ENCODE measurements at places on chromosomes 6 and 20.

- no peak for DNase-seq
These were observed 127.4 kb downstream of the DST start for GRCh38 chr6:56515081-56515905.

- DNase-seq = no peak
These were observed 9.5 kb upstream of the SRXN1 start for GRCh38 chr20:662277-663192.

DNA sequence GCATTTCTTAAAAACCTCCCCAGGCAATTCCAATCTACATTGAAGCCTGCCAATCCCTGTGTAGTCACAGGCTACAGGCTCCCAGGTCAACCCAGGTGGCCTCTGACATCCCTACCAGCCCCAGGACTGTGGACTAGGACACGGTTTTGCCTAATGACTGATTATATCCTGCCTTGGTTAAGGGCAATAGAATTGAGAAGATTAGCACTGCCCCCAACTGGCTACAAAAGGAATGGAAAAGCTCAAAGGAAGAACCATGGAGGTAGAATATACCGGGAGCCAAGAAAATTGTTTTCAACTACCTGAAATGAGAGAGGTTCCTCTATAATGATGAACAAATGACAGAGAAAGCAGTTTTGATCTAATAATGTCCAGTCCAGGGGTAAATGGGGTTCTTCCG lies 421.1 kb upstream of the AGPAT4 start:
- DNase-seq = no peak

DNA sequence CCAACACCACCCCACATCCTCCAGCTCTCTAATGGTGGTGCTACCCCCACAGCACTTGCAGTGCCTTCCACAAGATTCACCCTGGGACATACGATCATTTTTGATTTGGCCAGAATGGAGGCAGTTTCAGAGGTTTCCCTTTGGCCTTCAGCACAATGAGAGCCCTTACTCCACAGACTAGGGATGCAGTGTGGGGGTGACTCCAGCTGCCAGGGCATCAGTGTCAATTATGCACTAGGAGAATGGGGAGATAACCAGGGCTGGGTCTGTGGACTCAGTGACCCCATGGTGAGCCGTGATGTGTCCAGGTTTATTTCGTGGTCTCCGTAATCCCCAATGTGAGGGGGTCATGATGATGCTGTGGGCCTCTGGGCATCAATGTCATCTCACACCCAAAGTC lies 31.5 kb upstream of the MICB start:
- no peak for DNase-seq

- peak; percentile 27 for DNase-seq
These were observed 26.2 kb downstream of the TTBK1 start for GRCh38 chr6:43269273-43270007.

GRCh38 chr6:25025248-25025918 lies 89.6 kb upstream of the RIPOR2 start:
- no peak for DNase-seq

GRCh38 chr6:40805336-40805735 lies 218.2 kb upstream of the LRFN2 start:
- DNase-seq = no peak

DNA sequence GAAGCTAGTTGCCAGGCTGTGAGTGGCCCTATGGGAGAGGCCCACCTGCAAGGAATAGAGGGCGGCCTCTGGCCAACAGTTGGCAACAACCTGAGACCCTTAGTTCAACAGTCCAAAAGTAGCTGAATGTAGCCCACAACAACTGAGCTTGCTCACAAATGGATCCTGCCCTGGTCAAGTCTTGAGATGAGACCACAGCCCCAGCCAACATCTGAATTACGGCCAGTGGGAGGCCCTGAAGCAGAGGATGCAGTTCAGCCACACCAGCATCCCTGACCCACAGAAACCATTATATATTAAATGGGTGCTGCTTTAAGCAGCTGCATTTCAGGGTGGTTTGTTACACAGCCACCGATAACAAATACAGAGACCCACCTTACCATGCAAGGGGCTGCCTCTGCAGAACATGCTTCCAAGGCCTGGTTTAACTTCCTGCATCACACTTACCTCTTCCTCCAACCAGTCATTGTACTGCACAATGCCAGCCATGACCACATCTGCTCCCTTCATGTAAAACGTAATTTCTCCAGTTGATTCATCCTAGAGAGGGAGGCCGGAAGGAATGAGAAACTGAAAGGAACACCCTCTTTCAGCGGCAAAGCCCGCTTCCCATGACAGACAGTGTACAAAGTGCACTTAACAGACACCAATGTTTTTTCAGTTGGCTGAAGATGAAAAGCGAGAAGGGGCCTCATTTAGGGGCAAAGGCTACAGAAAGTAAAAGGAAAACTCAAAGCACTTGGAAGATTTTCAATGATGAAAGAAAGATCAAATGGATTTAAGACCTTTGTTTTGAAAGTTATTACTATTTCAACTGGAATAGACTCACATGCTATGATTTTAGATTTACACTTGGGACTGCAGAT lies 86.2 kb upstream of the NFATC2 start:
- no peak for DNase-seq

DNA sequence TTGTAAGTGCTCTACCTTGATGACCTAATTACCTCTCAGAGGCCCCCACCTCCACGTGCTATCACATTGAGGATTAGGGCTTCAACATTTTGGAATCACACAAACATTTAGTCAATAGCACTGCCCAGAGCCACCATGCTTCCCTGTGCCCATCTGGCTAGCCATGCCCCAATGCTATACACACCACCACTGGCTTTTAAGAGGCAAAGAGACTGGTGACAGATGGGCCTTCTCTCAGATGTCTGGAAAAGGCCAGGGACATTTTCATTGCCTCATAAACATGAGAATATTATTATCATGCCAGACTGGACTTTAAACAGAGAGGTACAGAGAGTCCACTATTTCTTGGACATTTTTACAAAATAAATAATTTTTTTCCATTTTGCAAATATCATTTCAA lies 29.8 kb downstream of the TRMT6 start:
- no peak for DNase-seq

DNA sequence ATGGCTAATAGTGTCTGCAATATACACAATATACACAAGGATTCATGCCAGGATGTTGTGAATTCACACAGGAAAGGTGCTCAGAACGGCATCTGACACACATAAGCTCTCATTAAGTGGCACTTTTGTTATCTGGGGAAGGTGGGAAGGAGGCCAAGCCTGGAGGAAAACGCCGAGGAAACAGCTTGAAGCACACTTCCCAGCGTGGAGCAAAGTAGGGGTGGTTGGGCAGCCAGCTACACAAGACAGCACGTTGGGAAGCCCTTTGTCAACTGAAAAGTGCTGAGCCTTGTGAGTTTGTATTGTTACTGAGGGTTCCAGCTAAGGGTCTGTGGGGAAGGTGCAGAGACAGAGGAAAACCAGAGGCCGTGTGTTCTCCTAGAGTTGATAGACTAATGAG lies 181.0 kb downstream of the ZMYND8 start:
- no peak for DNase-seq

GRCh38 chr6:93088621-93089501 lies 330.5 kb downstream of the EPHA7 start:
- no peak for DNase-seq

DNA sequence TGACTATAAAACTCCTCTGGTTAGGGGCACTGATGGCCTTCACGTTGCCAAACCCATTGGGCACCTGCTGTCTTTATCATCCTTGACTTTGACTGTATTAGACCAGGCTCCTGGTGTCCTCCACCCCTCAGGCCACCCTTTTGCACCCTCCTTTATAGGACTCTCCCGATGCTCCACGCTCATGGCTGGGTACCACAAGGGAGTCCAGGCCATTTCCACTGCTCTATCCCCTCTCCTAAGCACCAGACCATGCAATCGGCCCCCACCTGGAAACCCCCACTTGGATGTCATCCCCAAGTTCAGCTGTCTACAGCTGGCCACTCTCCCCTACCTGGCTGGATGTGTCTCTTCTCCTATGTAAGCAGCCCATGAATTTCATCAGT lies 115.2 kb downstream of the TOX2 start:
- no peak for DNase-seq

- DNase-seq = no peak
These were observed 86.6 kb downstream of the HFE start for GRCh38 chr6:26173836-26174145.

- no peak for DNase-seq
These were observed 92.1 kb downstream of the FYN start for GRCh38 chr6:111781041-111781708.

DNA sequence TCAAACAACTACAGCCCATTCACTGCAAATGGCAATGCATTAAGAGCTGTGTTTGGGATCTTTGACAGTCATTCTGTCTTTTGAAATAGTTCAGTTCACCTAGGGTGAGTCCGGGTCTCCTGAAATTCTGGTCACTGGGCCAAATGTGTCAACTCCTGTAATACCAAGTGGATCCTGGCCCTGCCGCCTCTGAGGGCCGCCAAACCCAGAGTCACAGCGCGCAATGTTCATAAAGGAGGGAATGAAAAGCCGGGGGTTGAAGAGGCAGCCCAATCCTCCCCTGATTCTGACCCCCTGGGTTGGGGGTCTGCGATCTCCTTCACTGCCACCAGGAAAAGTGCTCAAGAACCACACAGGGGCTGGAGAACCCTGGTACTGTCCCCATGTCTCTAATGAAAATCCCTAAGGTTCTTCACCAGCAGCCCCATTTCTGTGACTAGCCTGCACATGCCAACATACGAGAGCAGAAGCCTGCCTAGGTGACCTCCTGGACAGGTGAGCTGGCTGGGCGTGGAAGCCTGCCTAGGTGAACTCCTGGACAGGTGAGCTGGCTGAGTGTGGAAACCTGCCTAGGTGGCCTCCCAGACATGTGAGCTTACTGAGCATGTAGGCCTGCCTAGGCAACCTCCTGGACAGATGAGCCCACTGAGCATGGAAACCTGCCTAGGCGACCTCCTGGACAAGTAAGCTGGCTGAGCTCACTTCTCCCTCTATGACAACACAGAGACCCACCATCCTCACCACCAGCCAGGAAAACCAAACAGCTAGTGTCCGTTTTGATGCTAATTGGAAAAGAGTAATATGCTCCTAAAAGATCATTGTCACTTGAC lies 16.1 kb upstream of the APMAP start:
- no peak for DNase-seq

- no peak for DNase-seq
These were observed 17.1 kb downstream of the FOXF2 start for GRCh38 chr6:1406306-1407072.

DNA sequence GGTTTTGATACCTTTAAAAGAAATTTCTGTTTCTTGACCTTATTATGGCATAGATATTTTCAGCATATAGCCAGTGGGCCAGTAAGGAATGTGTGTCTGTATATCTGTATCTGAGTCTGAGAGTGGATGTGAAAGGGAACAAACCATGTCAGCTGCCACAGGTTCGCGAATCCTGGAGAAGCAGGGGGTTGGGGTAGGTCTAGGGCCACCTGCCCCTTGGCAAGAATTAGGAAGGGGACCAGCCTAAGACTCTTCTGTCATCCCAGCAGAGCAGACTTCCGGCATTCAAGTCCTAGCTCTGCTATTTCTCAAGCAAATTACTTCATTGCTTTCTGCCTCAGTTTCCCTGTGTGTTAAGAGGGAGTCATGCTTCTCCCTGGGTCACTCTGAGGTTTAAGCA lies 180.3 kb upstream of the SNX9 start:
- DNase-seq = no peak

DNA sequence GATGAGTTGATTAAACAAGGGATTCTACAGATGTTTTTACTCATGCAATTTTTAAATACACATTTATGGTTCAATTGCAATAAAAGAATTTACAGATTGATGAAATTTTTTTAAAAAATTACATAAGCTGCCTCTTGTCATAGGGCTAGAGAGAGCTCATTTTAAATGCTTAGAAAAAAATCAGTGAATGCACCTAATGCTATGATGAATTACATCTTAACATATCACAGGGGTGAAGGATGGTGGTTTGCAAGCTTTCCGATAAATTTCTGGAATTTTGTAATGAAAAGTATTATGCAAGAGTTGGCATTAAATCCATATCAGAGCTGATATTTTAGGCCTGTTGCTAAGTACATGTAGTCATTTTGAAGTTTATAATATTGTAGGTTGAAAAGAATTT lies 29.6 kb downstream of the DSE start:
- no peak for DNase-seq

GRCh38 chr6:127879685-127880084 lies 21.2 kb downstream of the THEMIS start:
- peak; percentile 26 for DNase-seq

GRCh38 chr6:49866485-49866943 lies at the start of gene CRISP1:
CRISP1 (minus strand) TSS chr6:49866535; CDS start chr6:49857400, 9,135 bp downstream.
- no peak for DNase-seq

GRCh38 chr6:151609146-151609902 lies 115.5 kb downstream of the CCDC170 start:
- no peak for DNase-seq

GRCh38 chr20:48718786-48719578 lies 108.8 kb downstream of the PREX1 start:
- peak; percentile 28 for DNase-seq
